ENCODE measurements at places on chromosomes 3 and 15.

GRCh38 chr3:69324362-69325025 lies 61.4 kb downstream of the FRMD4B start:
- H3K27ac ChIP-seq = no peak overlapping the region
- H3K36me3 ChIP-seq = peaks cover 2% of the 10 kb centered on the region
- peaks cover 4% of the 10 kb centered on the region for H3K4me1 ChIP-seq
- H3K4me3 ChIP-seq = no peak overlapping the region
- no peak for DNase-seq

- H3K36me3 ChIP-seq = no peaks in the 10 kb centered on the region
- H3K4me3 ChIP-seq = no peak overlapping the region
- H3K27me3 ChIP-seq = no peaks in the 10 kb centered on the region
Measured at GRCh38 chr3:38623539-38623938, 25.9 kb downstream of the SCN5A start.

- DNase-seq = no peak
- H3K4me1 ChIP-seq = no peaks in the 10 kb centered on the region
- no peaks in the 10 kb centered on the region for H3K36me3 ChIP-seq
- no peak overlapping the region for H3K4me3 ChIP-seq
- no peak overlapping the region for H3K27ac ChIP-seq
- no peaks in the 10 kb centered on the region for H3K27me3 ChIP-seq
Measured at GRCh38 chr3:140536926-140537726, 140.7 kb upstream of the TRIM42 start.

- no peak overlapping the region for H3K27ac ChIP-seq
- no peak overlapping the region for H3K4me3 ChIP-seq
- DNase-seq = no peak
- no peaks in the 10 kb centered on the region for H3K36me3 ChIP-seq
Measured at GRCh38 chr3:151169262-151169947, 33.6 kb downstream of the GPR171 start.

DNA sequence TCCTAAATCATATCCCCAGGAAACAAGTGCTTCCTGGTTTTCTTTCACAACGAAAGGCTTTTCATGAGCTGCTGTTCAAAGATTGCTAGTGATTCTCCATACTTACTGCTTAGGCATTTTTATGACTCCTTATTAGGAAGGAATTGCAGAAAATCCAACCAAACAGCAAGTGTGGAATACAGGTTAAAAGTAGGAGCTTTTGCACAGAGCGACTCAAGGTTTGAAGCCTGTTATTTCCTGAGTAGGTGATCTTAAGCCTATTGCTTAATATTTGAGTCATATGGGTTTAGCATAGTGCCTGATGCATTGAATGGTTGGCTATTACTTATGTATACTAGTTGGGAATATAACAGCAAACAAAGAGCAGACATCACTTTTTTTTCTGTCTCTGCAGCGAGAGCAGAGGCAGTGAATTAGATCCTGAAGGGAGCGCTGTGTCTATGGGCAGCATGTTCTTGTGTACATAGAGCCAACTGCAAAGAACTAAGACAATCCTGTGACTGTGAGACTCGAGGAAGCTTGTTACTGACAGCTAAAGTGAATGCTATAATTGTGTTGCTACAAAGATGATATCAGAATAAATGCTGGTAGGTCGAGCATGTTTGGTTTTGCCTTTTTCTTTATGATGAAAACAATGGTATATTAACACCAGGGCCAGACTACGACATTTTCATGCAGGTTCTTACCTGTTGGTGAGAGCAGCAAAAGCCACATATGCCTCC lies 6.3 kb downstream of the TM4SF1 start:
- peak overlapping the region; percentile 60 for H3K27ac ChIP-seq
- peak; percentile 39 for DNase-seq
- H3K27me3 ChIP-seq = no peaks in the 10 kb centered on the region
- H3K4me1 ChIP-seq = peaks cover 4% of the 10 kb centered on the region

DNA sequence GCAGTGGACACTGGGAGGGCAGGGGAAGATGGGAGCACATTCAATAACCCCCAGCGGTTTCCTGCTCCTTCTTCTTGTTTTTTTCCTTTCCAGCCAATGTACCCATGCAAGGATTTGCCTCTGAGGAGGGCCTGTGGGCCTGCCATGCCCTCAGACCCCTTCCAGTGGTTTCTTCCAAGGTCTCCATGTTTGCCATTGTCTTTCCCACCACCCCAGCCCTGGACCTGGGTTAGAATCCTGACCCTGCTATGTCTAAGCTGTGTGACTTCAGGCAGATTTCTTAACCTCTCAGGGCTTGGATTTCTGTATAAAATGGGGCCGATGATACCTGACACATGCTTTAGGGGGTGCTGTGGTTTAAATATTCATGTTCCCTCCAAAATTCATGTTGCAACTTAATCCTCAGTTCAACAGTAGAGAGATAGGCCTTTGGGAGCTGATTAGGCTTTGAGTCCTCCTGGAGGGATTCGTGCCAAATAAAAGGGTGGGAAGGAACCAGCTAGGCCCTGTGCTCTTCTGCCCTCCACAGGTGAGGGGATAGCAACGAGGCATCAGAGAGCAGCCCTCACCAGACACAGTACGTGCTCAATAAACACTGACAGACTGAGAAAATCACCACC lies 46.3 kb upstream of the FLNB start:
- H3K4me1 ChIP-seq = no peaks in the 10 kb centered on the region
- H3K4me3 ChIP-seq = no peak overlapping the region
- H3K27me3 ChIP-seq = no peaks in the 10 kb centered on the region
- no peaks in the 10 kb centered on the region for H3K36me3 ChIP-seq
- no peak overlapping the region for H3K27ac ChIP-seq
- DNase-seq = no peak

DNA sequence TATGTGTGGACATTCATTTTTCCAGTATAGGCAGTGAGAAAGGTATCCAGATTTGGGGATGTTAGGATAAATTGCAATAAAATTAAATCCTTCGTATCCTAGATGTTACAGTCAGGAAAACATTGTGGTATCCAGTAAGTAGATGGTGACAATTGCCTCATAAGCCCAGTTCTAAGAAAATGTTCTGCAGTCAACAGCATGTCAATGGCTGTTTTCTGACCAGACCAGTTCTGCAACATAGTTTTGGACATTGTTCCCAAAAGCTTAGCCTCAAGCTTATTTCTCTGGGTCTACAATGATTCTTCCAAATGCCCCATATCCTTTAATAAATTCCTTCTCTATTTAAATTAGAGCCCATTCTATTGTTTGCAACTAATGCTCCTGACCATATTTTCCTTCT lies 480.7 kb downstream of the FHIT start:
- H3K27me3 ChIP-seq = no peaks in the 10 kb centered on the region
- no peaks in the 10 kb centered on the region for H3K4me1 ChIP-seq
- H3K27ac ChIP-seq = no peak overlapping the region
- no peak overlapping the region for H3K4me3 ChIP-seq

- H3K27me3 ChIP-seq = no peaks in the 10 kb centered on the region
- peaks cover 5% of the 10 kb centered on the region for H3K4me1 ChIP-seq
- no peaks in the 10 kb centered on the region for H3K36me3 ChIP-seq
- peak; percentile 17 for DNase-seq
- no peak overlapping the region for H3K4me3 ChIP-seq
- no peak overlapping the region for H3K27ac ChIP-seq
Measured at GRCh38 chr3:169813757-169814517, 1.2 kb upstream of the LRRC34 start.

GRCh38 chr15:71355268-71355667 lies 240.0 kb downstream of the THSD4 start:
- H3K4me1 ChIP-seq = peaks cover 14% of the 10 kb centered on the region
- DNase-seq = no peak
- no peaks in the 10 kb centered on the region for H3K27me3 ChIP-seq
- no peak overlapping the region for H3K4me3 ChIP-seq
- H3K36me3 ChIP-seq = no peaks in the 10 kb centered on the region

GRCh38 chr3:69108811-69109210 lies 13.6 kb downstream of the LMOD3 start:
- H3K27ac ChIP-seq = no peak overlapping the region
- H3K27me3 ChIP-seq = no peaks in the 10 kb centered on the region
- peaks cover 4% of the 10 kb centered on the region for H3K36me3 ChIP-seq
- no peak for DNase-seq
- H3K4me3 ChIP-seq = no peak overlapping the region
- H3K4me1 ChIP-seq = no peaks in the 10 kb centered on the region

DNA sequence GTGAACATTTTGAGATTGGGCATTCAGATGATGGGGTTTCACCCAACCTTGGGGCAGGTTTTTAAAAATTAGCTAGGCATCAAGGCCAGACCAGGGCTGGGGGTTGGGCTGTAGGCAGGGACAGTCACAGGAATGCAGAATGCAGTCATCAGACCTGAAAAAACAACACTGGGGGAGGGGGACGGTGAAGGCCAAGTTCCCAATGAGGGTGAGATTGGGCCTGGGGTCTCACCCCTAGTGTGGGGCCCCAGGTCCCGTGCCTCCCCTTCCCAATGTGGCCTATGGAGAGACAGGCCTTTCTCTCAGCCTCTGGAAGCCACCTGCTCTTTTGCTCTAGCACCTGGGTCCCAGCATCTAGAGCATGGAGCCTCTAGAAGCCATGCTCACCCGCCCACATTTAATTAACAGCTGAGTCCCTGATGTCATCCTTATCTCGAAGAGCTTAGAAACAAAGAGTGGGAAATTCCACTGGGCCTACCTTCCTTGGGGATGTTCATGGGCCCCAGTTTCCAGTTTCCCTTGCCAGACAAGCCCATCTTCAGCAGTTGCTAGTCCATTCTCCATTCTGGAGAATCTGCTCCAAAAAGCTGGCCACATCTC lies 6.1 kb downstream of the RHO start:
- no peak overlapping the region for H3K4me3 ChIP-seq
- no peak overlapping the region for H3K27ac ChIP-seq
- DNase-seq = no peak
- no peaks in the 10 kb centered on the region for H3K36me3 ChIP-seq

- no peaks in the 10 kb centered on the region for H3K36me3 ChIP-seq
- no peaks in the 10 kb centered on the region for H3K4me1 ChIP-seq
- no peak for DNase-seq
- no peaks in the 10 kb centered on the region for H3K27me3 ChIP-seq
- no peak overlapping the region for H3K27ac ChIP-seq
Measured at GRCh38 chr15:28896951-28897350, 11.2 kb downstream of the APBA2 start.

- H3K27me3 ChIP-seq = no peaks in the 10 kb centered on the region
- no peak for DNase-seq
- H3K4me3 ChIP-seq = no peak overlapping the region
- no peak overlapping the region for H3K27ac ChIP-seq
- no peaks in the 10 kb centered on the region for H3K4me1 ChIP-seq
Measured at GRCh38 chr3:195063581-195064193, 207.3 kb downstream of the XXYLT1 start.

DNA sequence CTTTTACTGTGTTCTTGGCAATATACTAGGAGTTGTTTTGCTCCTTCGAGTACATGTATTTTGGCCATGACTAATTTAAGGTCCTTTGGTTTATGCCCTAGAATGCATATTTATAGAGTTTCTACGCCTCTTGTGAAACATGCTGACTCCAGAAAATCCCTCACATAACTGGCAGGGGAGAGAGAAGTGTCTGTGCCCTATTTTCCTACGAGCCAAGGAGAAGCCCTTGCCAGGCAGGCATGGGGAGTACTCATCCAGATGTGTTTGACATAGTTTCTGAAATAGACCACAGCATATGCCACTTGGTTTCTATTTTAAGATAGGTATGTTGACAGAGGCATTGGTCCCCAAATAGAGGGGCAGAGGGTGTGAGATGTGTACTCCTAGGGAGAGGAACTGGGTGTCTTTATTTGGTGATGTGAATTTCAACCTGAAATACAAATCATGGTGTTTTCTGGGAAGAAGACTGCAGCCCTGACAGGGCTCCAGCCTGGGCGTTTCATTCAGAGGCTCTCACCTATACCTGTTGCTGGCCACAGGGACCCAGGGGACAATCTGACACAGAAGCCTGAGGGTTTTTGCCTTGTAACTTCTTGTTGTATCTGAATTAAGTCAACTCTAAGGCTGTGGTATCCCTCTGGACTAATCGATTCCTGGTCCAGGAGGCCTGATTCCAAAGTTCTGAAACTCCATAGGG lies 267.8 kb upstream of the C2CD4B start:
- no peaks in the 10 kb centered on the region for H3K27me3 ChIP-seq
- no peak overlapping the region for H3K27ac ChIP-seq
- no peaks in the 10 kb centered on the region for H3K36me3 ChIP-seq
- no peak overlapping the region for H3K4me3 ChIP-seq
- no peak for DNase-seq

DNA sequence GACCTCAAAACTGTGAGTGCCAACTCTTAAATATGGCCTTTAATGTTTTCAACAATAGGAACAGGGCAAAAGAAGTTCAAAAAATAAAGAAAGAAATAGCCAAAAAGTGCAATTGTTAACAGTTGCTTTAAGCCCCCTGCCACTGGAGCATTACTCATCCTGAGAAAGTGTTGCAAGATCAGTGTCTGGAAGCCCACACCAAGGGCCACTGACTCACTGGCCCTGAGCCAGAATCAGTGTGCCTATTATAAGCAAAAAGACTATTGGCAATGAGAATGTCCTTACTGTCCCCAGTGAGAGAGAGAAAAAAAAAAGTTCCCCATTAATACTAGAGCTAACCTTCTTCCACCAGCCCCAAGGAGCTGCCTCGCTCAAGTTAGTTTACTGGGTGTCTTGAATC lies 480.1 kb upstream of the ZNF385D start:
- H3K4me1 ChIP-seq = no peaks in the 10 kb centered on the region
- no peak overlapping the region for H3K4me3 ChIP-seq
- H3K27me3 ChIP-seq = no peaks in the 10 kb centered on the region

DNA sequence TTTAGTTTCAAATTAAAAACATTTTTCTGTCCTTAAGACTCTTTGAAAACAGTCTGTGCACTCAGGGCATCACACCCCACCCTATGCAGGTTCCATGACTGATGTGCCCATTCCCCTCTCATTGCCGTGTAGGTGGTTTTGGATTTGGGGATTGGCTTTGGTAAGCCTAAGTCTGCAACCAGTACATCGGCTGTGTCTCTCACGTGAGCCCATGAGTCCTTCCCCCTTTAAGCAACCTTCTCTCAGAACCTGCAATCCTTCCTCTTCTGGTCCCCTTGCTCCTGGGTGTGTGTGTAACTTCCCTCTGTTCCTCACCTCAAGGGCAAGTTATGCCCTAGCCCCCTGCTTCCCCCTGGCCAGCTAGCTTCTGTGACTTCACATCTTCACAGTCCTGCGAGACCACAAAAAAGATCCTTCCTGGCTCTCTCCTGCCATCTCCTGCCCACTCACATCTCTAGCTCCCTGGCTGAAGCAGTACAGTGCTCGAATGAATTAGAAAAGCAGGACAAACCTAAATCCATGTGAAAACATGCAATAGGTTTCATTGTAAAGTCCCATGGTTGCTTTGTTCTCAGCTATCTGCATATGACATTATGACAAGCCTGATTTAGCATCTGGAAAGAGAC lies 126.7 kb downstream of the UACA start:
- H3K4me3 ChIP-seq = no peak overlapping the region
- no peaks in the 10 kb centered on the region for H3K27me3 ChIP-seq
- peaks cover 2% of the 10 kb centered on the region for H3K4me1 ChIP-seq
- no peaks in the 10 kb centered on the region for H3K36me3 ChIP-seq

DNA sequence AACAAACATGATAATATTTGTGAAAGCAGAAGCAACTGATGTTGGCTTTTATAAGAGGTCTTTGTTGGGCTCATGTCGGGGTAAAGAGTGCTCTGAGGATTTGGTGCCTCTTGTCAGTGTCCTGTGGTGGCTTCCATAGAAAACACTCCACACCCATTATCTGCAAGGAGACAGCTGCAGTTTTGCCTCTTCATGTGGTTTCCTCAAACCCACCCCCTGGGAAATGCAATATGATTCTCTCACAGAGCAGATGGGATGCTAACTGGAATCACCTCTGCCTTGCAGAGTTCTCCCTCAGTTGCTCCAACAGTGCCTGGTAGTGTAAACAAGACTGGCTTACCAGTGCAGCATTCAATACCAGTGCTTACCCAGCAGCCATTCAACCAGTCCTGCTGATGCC lies 771.4 kb upstream of the CFAP20DC start:
- H3K4me3 ChIP-seq = no peak overlapping the region
- H3K4me1 ChIP-seq = no peaks in the 10 kb centered on the region
- H3K27me3 ChIP-seq = no peaks in the 10 kb centered on the region
- no peak for DNase-seq

All from lung (tissue), 17 donors.